ENCODE measurements at places on chromosomes 5 and 9.
A peak's percentile ranks its signal among the peaks of the same experiment; 100 is the strongest.

- peak; percentile 17 for DNase-seq
Observed at GRCh38 chr9:93451849-93452709, 594 bp downstream of the FAM120A start.

GRCh38 chr5:55936100-55936693, 58.6 kb downstream of the IL6ST start:
- peak; percentile 13 for DNase-seq

- no peak for DNase-seq
Observed at GRCh38 chr9:4038182-4038723, 261.6 kb downstream of the GLIS3 start.

GRCh38 chr9:14547245-14548060, 145.8 kb downstream of the ZDHHC21 start:
- peak; percentile 90 for DNase-seq

- peak; percentile 91 for DNase-seq
Observed at GRCh38 chr5:124906339-124907097, 160.1 kb upstream of the ZNF608 start.

DNA sequence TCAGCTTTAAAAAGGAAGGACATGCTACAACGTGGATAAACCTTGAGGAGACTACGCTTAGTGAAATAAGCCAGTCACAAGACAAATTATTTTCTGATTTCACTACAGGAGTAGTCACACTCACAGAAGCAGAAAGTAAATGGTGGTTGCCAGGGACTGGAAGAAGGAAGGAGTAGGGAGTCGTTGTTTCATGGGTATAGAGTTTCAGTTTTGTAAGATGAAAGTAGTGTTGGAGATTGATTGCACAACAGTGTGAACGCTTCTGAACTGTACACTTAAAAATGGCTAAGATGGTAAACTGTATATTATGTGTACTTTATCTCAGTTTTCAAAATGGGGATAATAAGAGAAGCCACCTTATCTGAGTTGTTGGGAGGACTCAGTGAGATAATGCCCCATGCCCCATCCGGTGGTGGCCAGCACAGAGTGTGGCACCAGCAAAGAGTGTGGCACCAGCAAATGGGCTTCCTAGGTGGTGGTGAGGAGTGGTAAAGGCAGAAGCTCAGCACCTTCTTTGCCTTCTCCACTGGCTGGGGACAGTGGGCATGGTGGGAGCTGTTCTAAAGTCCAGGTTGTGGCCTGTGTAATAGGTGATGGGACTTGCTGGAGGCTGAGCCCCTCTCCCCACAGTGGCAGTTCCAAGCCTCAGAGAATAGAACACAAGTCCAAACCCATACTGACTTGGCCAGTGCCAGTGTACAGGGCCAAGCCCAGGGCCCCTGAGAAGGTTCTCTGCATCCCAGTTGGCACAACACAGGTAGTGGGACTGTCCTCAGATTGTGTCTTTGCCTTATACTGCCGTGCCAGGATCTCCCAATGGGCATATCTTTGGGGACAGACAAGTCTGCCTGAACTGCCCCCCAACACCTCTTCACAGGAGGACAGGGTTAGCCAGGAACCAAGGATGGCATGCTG, 4.4 kb downstream of the SLC22A4 start:
- no peak for DNase-seq

DNA sequence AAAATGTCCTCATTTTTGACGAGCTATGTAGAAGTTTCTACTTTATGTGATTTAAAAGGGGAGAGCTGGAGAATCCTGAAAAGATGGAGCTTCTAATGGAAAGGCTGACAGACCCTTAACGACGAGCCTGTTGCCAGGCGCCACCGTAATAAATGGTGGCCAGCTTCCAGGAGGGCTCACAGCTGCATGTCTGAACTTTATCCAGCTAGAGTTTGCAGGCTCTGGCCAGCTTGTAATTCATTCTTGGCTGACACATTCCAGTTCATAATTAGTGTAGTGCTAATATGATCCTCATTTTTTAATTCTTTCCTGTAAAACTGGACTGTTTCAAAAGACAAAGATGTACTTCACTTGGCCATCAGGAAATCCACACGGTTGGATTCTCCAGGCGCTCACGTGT, 246.7 kb downstream of the GAS1 start:
- peak; percentile 68 for DNase-seq

- no peak for DNase-seq
Observed at GRCh38 chr9:114276908-114277821, 45.7 kb upstream of the ORM1 start.

DNA sequence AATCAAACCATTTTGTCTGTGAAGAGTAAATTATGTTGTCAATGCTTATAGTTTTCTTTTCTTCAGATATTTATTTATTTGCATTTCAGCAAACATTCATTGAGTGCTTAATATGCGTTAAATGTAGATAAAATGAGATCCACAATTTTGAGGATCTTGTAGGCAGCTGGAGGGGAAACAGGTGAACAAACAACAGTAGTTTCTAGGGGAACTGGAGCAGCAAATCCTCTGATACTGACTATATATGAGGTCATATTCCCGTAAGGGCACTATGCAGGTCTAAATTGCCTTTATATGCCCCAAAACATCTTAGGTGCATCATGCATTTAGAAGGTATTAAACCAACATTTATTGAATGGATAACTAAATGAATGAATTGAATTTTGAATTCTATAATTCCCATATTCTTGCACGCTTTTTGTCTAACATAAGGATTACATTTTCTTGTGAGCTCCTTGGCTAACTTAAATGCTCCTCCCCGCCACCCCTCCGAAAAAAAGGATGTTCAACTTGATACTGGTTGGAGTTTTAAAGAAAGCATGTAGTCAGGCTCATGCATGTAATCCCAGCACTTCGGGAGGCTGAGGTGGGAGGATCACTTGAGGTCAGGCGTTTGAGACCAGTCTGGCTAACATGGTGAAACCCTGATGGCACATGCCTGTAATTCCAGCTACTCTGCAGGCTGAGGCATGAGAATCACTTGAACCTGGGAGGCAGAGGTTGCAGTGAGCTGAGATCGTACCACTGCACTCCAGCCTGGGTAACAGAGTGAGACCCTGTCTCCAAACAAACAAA, 299.8 kb downstream of the TMEM38B start:
- no peak for DNase-seq

- no peak for DNase-seq
Observed at GRCh38 chr9:27634879-27635278, 61.6 kb upstream of the C9orf72 start.

GRCh38 chr9:112332214-112332613, 1.2 kb downstream of the PTBP3 start:
- no peak for DNase-seq

Measured in NCI-H446 (cell line).